Activated CD8-positive, alpha-beta T cell treated with anti-CD3 and anti-CD28 coated beads for 36 hours (primary cell): ENCODE measurements at places on chromosomes 13 and 19.
A peak's percentile ranks its signal among the peaks of the same experiment; 100 is the strongest.

DNA sequence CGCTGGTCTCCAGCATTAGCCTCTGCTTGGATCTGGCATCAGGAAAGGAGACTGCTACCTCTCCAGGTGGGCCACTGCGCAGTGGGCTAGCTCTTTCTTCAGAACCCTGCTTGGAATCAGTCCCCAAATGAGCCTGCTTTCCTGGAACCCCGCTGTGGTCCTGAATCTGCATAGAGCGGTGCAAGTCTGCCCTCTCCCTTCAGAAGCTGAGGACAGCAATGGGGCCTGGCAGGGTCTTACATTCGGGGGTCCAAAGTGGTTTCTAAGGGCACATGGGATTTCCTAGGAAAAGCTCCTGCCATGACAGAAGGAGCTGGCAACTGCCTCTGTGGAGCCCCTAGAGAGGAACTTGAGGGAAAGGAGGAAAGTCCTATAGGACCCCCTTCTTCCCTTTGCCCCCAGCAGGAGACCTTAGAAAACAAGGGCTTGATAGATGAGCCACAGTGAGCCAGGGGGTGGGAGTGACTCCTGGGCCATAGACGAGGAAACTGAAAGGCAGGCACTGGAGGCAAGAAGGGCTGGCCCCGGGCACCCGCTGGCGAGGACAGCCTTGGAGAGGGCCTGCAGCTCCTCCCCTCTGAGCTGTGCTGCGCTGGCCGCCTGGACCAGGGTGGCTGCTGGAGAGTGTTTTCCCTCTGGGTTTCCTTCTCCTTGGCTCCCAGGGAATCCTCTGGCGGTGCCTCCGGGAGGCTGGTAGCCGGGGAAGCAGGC, 1.4 kb upstream of the VSTM2B start:
- no peak for DNase-seq
- H3K4me3 ChIP-seq = no peak overlapping the region
- no peak overlapping the region for H3K27ac ChIP-seq
- peaks cover 25% of the 10 kb centered on the region for H3K4me1 ChIP-seq
- no peaks in the 10 kb centered on the region for H3K36me3 ChIP-seq
- peaks cover 55% of the 10 kb centered on the region for H3K27me3 ChIP-seq

- peaks cover 39% of the 10 kb centered on the region for H3K4me1 ChIP-seq
- H3K27me3 ChIP-seq = no peaks in the 10 kb centered on the region
- DNase-seq = no peak
- H3K4me3 ChIP-seq = no peak overlapping the region
Observed at GRCh38 chr19:8488365-8488764, 14.1 kb downstream of the PRAM1 start.

GRCh38 chr19:15015946-15016542, 33.2 kb upstream of the CASP14 start:
- no peaks in the 10 kb centered on the region for H3K4me1 ChIP-seq
- H3K27ac ChIP-seq = no peak overlapping the region
- DNase-seq = peak; percentile 24
- peaks cover 33% of the 10 kb centered on the region for H3K27me3 ChIP-seq
- H3K4me3 ChIP-seq = no peak overlapping the region
- H3K36me3 ChIP-seq = no peaks in the 10 kb centered on the region

DNA sequence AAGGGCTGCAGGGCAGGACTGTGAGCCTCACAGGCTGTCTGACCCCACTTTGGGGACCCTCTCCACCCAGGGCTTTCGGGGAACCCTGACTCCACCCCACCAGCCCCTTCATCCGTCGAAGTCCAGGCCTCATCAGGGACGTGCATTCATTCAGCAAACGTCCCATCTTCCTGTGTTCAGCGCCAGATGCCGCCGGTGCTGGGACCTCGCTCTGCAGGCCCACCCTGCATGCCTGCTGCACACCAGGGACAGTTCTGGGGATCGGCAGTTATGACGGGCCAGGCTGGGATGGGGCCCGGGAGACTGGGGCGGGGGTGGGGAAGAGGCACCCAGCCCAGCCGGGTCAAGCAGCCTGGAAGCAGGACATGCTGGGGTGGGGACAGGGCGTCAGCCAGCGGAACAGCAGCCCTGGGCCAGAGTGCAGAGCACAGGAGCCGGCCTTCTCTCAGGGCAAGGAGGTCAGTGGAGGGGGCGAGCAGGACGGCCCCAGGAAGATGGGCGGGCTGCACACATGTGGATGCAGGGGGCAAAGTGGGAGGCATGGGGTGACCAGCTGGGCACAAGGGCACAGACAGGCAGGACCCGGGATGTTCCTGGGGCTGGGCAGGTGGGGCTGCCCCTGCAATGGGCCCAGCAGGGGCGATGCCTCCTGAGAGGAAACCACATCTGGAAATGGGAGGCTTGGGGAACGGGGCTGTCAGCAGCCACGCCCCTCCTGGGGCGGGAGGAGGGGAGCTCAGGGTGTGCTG, 5.1 kb downstream of the GAMT start:
- H3K27me3 ChIP-seq = no peaks in the 10 kb centered on the region
- H3K36me3 ChIP-seq = peaks cover 5% of the 10 kb centered on the region
- no peak overlapping the region for H3K27ac ChIP-seq
- peaks cover 15% of the 10 kb centered on the region for H3K4me1 ChIP-seq

DNA sequence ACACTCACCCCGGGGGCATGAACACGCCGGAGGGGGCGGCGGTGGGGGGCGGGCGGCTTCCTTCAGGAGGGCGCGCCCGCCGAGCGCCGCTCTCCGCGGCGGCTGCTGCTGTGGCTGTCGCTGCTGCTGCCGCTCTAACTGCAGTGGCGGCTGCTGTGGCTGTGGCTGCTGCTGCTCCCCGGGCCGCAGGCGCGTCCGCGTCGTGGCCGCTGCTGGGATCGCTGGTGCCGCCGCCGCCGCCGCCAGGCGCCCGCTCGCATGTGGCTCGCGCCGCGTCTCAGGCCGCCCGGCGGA, at the start of gene BBC3:
TSS of gene BBC3 (minus strand) at position 279 of the 294 bp plus-strand sequence. CDS start 2,768 bp downstream, outside the sequence.
- H3K4me1 ChIP-seq = peaks cover 20% of the 10 kb centered on the region
- DNase-seq = no peak
- peaks cover 4% of the 10 kb centered on the region for H3K36me3 ChIP-seq
- H3K27me3 ChIP-seq = no peaks in the 10 kb centered on the region
- H3K27ac ChIP-seq = peak within 1 kb of the TSS; percentile 72

GRCh38 chr19:48718711-48719231, 754 bp downstream of the MAMSTR start:
- H3K4me3 ChIP-seq = no peak overlapping the region
- no peak for DNase-seq
- H3K27ac ChIP-seq = no peak overlapping the region
- H3K36me3 ChIP-seq = no peaks in the 10 kb centered on the region

DNA sequence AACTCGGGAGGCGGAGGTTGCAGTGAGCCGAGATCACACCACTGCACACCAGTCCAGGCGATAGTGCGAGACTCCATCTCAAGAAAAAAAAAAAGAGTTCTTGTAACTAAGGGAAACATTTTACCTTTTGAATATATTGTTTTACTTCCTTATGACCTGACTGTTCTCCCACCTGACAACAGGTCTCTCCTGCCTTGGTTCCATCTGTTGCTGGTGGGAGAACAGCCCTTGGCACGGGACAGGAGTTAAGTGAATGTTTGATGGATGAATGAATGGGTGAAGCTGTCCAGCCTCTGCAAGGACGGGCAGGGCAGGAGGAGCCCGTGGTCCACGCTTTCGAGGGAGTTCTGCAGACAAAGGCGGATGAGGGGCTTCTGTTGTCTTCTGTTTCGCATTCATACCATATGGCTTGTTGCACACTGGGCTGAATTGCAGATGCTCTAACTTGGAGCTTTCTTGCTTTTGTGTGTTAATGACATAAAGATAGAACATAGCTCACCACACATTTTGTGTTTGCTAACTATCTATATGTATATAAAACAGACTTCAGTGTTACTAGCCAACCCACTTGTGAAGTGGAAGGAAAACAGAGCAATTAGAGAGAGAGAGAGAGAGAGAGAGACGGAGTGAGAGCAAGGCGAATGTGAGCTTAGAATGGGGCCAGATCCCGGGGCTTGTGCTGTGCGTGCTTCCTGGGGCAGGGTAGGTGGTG, 16.2 kb upstream of the CCNE1 start:
- H3K4me3 ChIP-seq = no peak overlapping the region
- H3K27me3 ChIP-seq = no peaks in the 10 kb centered on the region
- peaks cover 5% of the 10 kb centered on the region for H3K4me1 ChIP-seq
- H3K36me3 ChIP-seq = no peaks in the 10 kb centered on the region
- H3K27ac ChIP-seq = no peak overlapping the region

DNA sequence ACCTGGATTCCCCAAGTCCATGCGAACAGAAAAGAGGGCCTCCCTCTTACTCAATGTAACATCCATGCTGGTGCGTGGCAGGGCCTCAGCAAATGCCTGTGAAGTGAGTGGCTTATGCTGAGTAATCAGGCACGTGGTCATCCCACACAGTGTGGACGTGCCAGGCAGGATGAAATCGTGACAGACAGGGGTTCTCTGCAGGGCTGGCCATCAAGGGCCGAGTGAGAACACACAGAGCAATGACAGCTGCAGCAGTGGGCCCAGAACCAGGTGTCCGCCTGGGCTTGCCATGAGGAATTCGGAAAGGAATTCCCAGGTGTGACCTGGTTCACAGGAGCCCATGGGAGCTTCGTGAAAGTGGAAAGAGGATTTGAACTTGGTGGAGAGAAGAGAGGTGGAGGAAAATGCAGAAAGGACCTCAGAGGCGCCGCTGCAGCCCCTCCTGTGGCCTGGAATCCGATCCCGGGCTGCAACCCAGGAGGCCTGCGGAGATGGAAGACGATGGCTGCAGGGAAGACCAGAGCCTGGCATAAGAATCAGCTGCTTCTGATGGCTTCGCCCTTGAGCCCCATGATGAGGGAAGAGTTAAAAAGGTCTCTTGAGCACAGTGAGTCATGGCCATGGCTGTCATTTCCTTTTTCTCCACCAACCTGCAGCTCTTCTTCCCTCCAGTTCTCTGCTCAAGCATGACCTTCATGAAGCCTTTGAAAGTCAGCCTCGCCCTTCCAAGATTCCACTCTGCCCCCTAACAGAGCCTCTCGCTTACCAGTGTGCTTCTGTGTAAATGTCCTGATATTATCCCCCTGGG, 34.6 kb upstream of the SOX1 start:
- H3K27ac ChIP-seq = no peak overlapping the region
- no peak overlapping the region for H3K4me3 ChIP-seq
- DNase-seq = no peak
- H3K27me3 ChIP-seq = no peaks in the 10 kb centered on the region

GRCh38 chr19:52453324-52454094, at the start of gene ZNF578:
Gene ZNF578 (plus strand): TSS chr19:52453553. CDS start chr19:52501846, 48,293 bp downstream.
- H3K27me3 ChIP-seq = no peaks in the 10 kb centered on the region
- H3K4me3 ChIP-seq = peak within 1 kb of the TSS; percentile 78
- H3K4me1 ChIP-seq = peaks cover 16% of the 10 kb centered on the region

DNA sequence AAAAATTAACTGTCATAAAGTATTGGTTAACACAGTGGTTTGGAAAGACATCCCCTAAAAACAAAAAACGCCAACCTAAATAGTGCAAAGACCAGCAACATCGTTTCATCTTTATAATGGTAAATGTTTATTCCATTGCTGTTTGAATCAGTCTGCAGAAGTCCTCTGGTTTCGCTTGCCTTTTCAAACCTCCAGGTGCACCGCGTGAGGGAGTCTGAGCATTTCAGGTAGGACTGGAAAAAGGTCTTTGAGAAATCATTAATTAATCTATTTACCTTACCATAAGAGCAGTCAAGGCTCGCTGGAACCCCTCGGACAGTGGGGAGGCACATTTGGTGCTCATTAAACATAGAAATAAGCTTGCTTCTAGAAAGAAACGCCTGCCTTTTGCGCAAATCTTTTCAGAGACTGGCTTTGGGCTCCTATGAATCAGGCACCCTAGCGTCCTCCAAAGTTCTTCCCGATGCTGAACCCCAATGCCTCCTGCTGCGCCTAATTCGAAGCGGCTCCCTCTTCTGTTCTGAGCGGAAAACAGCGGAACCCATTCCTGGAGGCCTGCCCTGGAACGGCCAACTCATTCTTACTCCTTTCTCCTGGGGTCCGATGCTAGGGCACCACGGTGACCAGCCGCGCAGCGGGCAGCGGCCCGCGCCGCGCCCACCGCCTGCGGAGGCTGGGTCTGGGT, 951 bp upstream of the MTUS2 start:
- H3K36me3 ChIP-seq = no peaks in the 10 kb centered on the region
- DNase-seq = no peak
